ENCODE measurements at places on chromosomes 1 and 21.

GRCh38 chr1:99638853-99639252 is 7.1 kb upstream of the PALMD start:
- DNase-seq = no peak

GRCh38 chr1:56676571-56677035 is 31.5 kb downstream of the PRKAA2 start:
- no peak for DNase-seq

- no peak for DNase-seq
Observed at GRCh38 chr1:20139776-20140612, 871 bp downstream of the PLA2G2F start.

GRCh38 chr1:234168061-234168724 is 205.1 kb upstream of the COA6 start:
- no peak for DNase-seq

GRCh38 chr21:33022489-33022827 is 3.3 kb upstream of the OLIG2 start:
- DNase-seq = no peak

GRCh38 chr1:40530735-40531380 is 579 bp upstream of the ZNF684 start:
- peak; percentile 13 for DNase-seq

GRCh38 chr1:109984190-109984455 is 442 bp upstream of the AHCYL1 start:
- no peak for DNase-seq

GRCh38 chr1:192167911-192168700 is 9.8 kb downstream of the RGS18 start:
- DNase-seq = no peak

GRCh38 chr1:23244256-23244761 is 27.0 kb upstream of the HTR1D start:
- DNase-seq = no peak

GRCh38 chr1:219697682-219698081 is 84.8 kb upstream of the ZC3H11B start:
- no peak for DNase-seq

GRCh38 chr1:223337174-223337869 is 26.7 kb downstream of the SUSD4 start:
- DNase-seq = no peak

- DNase-seq = no peak
Observed at GRCh38 chr1:194658090-194658439, 1471.7 kb upstream of the B3GALT2 start.

DNA sequence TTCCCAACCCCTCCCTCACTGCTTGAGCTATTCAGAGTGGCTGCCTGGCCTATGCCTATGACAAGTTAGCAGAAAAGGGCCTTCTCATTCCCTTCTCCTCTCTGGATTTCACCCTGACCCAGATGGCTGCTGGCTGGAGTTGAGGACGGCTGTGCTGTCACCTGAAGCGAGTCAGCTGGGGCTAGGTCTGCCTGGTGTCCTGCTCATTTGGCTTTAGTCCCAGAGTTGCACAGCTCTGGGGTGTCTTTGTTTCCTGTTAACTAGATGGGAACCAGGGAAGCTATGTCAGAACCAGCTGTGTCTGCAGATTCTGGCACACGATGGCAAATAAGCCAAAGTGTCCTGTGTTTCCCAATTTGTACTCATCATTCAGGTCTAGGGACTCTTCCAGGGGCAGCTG is 52.9 kb downstream of the CNIH3 start:
- no peak for DNase-seq

- no peak for DNase-seq
Observed at GRCh38 chr1:205920159-205920558, 23.1 kb downstream of the SLC26A9 start.

DNA sequence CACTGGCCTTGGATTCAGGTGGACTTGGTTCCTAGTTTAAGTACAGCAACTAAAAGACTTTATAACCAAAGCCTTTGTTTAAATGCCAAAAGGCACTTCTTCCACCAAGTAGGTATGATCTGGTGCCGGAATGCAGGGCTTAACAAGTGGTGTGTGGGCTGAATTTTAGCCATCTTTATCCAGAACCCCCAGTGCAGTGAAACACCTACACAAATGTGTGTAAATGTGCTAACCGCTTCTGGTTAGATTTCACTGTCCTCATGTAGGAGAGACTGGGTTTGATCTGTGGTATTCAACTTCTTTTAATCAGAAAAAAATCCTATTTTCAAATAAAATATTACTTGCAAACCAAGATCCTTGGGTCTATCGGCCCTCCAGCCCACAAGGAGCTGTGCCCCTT is 10.3 kb downstream of the SLAMF1 start:
- no peak for DNase-seq

DNA sequence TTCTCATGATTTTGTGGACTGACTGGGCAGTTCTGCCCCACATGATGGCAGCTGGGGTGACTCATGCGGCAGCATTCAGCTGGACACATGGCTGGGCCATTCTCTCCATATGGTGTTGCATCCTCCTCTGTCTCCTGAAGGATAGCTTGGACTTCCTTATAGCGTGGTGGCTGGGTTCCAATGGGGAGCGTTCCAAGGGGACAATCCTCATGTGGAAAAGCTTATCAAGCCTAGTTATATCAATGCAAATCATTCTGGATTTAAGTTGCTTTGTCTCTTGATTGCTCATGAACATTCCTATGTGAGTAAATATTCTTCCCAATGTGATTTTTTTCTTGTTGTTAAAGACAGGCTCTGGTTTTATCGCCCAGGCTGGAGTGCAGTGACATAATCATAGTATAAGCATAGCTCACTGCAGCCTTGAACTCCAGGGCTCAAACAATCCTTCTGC is 13.2 kb upstream of the SLC2A1 start:
- no peak for DNase-seq

- no peak for DNase-seq
Observed at GRCh38 chr1:66095190-66095589, 302.5 kb downstream of the PDE4B start.

DNA sequence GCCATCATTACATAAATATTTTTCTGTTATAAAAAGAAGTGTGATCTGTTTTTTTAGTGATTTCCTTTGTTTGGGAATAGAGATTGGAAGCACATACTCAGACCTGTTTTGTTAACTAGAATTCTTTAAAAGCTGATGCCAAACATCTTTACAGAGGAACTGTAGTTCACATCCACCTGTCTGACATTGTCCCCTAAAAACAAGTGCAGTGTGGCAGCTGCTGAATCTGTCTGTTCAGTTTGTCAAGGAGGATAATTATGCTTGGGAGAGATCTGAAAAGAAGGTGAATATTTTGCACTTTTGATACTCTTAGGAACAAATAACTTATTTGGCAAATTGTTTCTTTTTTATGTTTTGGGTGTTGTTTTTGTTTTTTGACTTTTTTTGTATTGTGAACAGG is 13.6 kb downstream of the AGMAT start:
- DNase-seq = no peak

DNA sequence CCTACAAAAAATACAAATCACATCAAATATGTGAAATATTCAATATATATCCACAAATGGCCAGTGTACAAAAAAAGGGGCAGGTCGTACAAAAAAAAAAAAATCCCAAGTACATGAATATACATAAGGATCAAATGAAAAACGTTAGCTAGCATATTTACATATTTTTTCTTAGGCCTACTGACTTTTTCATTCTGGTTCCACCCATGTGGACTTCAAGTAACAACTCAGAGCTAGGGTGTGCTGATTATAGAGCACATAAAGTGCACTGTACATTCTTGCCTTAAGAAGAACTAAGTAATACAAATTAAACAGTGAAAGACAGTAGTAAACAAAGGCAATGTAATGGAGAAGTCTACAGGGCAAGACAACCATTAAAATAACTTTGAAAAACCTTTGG is 297.0 kb downstream of the AKT3 start:
- no peak for DNase-seq

- DNase-seq = no peak
Observed at GRCh38 chr1:203555076-203555475, 61.1 kb downstream of the OPTC start.

- DNase-seq = no peak
Observed at GRCh38 chr1:245686446-245687030, 531.8 kb downstream of the KIF26B start.

- no peak for DNase-seq
Observed at GRCh38 chr1:156372876-156373275, 3.9 kb downstream of the RHBG start.

GRCh38 chr1:43565600-43566360 is 35.1 kb downstream of the PTPRF start:
- no peak for DNase-seq

- no peak for DNase-seq
Observed at GRCh38 chr1:32636914-32637645, 13.3 kb downstream of the ZBTB8OS start.

GRCh38 chr1:1758692-1759455 is 19.4 kb downstream of the NADK start:
- DNase-seq = no peak

DNA sequence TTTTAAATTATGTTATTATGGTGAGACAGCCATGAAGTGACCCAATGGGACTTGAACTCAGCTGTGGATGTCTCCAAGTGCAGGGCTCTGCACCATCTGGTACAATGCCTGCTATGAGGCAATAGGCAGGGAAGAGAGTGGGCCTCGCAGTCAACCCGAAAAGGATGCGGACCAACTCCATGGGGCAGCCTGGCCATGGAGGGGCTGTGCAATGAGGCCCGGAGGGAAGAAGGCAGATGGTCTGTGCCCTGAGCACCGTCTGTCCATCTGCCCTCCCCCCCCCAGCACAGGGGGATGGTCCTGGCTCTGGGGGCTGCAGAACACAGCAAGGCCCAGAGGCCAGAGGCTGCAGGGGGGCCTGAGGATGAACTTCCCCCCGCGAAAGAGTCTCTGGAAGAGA is 17.0 kb downstream of the ESPN start:
- DNase-seq = no peak

- DNase-seq = peak; percentile 71
Observed at GRCh38 chr1:9151328-9151860, 22.5 kb upstream of the GPR157 start.

DNA sequence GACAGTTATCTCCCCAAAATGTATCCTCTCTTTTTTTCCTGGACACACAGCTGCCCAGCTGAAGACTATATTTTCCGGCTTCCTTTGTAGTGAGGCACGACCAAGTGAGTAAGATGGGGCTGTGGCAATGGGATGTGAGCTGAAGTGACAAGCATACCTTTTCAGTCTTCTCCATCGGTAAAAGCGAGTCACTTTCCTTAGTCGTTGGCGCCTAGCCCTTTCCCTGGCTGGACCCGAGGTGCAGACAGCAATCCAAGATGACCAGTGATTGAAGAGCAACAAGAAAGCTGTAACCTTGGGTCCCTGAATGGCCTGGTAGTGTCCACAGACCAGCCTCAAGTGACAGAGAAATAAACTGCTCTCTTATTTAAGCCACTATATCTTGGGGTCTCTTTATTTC is 155.2 kb downstream of the NR5A2 start:
- no peak for DNase-seq

- DNase-seq = no peak
Observed at GRCh38 chr1:46617108-46617800, 643 bp upstream of the MOB3C start.

DNA sequence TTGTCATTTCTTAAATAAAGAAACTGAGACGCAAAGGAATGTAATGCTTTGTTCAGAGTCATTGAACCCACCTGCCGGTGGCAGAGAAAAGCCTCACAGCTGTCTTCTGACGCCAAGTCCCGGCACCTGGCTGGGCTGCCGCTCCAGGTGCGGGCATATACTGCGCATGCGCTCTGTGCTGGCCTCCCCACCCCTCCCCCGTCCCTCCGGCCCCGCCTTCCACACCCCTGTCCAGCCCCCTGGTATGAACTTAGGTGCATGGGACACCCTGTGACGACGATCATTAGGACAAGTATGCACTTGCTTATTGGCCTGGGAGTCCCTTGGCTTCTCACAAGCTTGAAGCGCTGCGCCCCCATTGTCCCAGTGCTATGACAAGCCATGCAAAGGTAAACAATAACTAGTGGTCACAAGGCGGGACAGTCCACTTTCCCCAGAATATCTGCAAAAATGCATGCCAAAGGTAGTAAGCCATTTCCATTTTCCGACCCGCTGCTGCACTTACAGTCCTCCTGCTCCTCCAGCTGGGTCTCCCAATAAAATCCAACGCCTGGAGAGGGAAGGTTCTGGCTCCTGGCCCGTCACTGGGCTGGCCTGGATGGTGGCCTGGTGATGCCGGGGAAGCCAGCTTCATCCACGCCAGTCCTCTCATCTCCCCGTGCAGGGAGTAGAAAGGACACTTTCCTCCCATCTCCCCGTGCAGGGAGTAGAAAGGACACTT is 100.4 kb downstream of the PSMG1 start:
- DNase-seq = no peak

DNA sequence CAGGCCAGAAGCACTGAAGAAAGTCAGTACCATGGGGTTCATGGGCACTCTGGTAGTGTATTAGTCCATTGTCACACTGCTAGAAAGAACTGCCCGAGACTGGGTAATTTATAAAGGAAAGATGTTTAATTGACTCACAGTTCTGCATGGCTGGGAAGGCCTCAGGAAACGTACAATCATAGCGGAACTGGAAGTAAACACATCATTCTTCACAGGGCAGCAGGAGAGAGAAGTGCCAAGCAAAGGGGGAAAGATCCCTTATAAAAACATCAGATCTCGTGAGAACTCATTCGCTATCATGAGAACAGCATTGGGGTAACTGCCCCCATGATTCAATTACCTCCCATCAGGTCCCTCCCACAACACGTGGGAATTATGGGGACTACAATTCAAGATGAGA is 20.2 kb upstream of the ROR1 start:
- no peak for DNase-seq

GRCh38 chr1:21447311-21447710 is 7.4 kb downstream of the NBPF3 start:
- no peak for DNase-seq

GRCh38 chr1:208166340-208167138 is 77.6 kb downstream of the PLXNA2 start:
- DNase-seq = no peak

DNA sequence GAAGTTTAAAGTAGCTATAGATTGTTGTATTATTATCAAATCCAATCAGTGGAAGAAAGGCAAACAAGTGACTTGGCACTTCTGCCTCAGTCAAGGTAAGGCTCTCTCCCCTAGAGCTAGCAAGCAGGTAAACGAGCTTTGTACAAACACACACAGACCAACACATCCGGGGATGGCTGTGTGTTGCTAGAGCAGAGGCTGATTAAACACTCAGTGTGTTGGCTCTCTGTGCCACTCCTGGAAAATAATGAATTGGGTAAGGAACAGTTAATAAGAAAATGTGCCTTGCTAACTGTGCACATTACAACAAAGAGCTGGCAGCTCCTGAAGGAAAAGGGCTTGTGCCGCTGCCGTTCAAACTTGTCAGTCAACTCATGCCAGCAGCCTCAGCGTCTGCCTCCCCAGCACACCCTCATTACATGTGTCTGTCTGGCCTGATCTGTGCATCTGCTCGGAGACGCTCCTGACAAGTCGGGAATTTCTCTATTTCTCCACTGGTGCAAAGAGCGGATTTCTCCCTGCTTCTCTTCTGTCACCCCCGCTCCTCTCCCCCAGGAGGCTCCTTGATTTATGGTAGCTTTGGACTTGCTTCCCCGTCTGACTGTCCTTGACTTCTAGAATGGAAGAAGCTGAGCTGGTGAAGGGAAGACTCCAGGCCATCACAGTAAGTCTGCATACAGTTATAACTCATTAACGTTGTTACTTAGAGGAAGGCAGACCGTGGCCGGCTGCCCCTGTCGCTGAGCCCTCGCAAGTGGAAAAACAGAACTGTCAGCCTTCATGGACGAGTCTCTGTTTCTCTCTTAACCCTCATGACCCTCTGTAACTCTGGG is at the start of gene PALMD:
Gene PALMD (plus strand): TSS at position 415 of the 833 bp plus-strand sequence. CDS start 205 bp downstream, at position 620.
- DNase-seq = no peak

GRCh38 chr1:185426848-185427247 is 109.8 kb upstream of the IVNS1ABP start:
- DNase-seq = peak; percentile 73

Data from forelimb muscle (tissue), 1 donor.